ENCODE measurements at places on chromosomes 1 and 21.
A peak's percentile ranks its signal among the peaks of the same experiment; 100 is the strongest.

DNA sequence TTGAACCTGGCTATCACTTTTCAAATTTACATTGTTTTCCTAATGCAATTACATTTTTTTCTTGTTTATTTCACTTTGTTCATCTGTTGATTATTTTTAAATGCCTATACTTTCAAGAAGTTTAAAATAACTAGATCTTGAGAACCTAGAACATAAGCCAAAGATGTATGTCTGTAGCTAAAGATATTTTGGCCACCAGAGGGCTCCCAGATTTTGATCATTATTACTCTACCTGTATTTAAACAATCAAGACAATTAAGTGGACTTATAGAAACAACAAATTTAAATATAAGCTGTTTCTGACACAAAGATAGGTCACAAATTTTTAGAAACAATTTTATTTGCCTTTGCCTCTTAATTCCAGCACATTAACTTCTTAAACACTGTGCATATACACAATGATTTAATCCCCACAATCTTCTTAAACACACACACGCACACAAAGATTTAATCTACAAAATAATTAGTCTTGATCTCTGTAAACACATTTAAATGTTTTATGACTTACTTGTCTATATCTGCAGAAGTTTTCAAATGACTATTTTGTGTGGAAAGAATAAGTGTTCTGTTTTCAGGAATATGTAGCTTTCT, 380.0 kb downstream of the DSCAM start:
- no peak for DNase-seq
- no peaks in the 10 kb centered on the region for H3K36me3 ChIP-seq
- no peak overlapping the region for H3K4me3 ChIP-seq
- no peaks in the 10 kb centered on the region for H3K27me3 ChIP-seq

DNA sequence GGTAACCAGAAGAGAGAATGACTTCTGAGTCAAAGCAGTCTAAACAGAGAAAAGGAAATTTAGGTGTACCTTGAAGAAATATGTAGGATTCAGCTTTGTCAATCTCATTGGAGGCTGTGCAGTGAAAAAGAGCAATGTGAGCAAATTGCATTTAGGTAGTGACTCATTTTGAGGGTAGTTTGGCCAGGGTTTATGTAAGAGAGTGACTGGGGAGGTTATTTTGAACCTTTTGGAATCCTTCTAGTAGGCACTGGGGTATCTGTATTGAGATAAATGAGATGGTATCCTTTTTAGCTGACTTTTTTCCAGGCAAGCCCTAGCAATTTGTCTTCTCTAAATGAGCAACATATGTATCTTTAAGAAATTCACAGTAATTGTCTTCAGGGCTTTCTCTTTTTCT, 95.9 kb downstream of the DISP1 start:
- H3K27me3 ChIP-seq, result no peaks in the 10 kb centered on the region
- no peak for DNase-seq
- H3K36me3 ChIP-seq, result no peaks in the 10 kb centered on the region
- no peaks in the 10 kb centered on the region for H3K4me1 ChIP-seq

DNA sequence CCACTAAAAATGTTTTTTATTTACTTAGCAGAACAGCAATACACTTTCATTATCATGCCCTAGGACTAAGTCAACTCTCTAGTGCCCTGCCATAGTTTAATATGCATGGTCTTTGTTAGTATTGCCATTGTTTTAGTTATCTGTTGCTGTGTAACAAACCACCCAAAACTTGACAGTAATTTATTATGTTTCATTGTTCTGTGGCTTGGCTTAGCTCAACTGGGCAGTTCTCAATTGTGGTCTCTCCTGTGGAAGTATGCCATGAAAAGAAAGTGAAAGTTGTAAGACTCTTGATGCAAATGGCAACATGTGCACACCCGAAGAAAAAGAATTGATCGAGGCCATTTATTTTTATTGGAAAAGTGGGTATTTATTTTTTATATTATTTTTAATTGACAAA, 206.3 kb upstream of the KCTD3 start:
- H3K4me3 ChIP-seq, result no peak overlapping the region
- no peak overlapping the region for H3K27ac ChIP-seq
- H3K4me1 ChIP-seq, result no peaks in the 10 kb centered on the region

- peaks cover 3% of the 10 kb centered on the region for H3K27me3 ChIP-seq
- peaks cover 6% of the 10 kb centered on the region for H3K4me1 ChIP-seq
- no peak overlapping the region for H3K27ac ChIP-seq
- no peak for DNase-seq
- H3K4me3 ChIP-seq, result no peak overlapping the region
Measured at GRCh38 chr1:20699558-20699957, 18.2 kb downstream of the KIF17 start.

- H3K4me3 ChIP-seq, result no peak overlapping the region
- H3K27me3 ChIP-seq, result no peaks in the 10 kb centered on the region
- no peaks in the 10 kb centered on the region for H3K4me1 ChIP-seq
- DNase-seq, result no peak
- no peaks in the 10 kb centered on the region for H3K36me3 ChIP-seq
Measured at GRCh38 chr1:245842106-245842505, 665.0 kb downstream of the SMYD3 start.

DNA sequence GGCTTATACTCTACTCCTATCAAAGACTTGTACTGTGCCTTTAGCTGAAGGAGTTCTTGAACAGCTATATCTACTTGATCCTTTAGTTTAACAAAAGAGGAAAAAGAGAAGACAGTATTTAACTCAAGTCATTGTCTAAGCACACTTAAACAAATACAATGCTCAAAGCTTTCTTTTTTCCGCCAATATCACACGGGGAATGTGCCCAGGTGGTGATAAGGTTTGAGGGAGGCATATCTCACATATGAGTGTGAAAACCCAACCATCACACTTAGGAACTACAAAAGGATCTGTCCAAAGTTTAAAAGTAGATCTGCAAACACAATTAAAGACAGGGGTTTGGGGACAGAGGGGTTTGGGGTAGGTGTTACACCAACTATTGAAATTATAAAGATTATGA, 59.0 kb upstream of the SLC30A10 start:
- no peak overlapping the region for H3K4me3 ChIP-seq
- peaks cover 48% of the 10 kb centered on the region for H3K36me3 ChIP-seq
- H3K27me3 ChIP-seq, result no peaks in the 10 kb centered on the region

DNA sequence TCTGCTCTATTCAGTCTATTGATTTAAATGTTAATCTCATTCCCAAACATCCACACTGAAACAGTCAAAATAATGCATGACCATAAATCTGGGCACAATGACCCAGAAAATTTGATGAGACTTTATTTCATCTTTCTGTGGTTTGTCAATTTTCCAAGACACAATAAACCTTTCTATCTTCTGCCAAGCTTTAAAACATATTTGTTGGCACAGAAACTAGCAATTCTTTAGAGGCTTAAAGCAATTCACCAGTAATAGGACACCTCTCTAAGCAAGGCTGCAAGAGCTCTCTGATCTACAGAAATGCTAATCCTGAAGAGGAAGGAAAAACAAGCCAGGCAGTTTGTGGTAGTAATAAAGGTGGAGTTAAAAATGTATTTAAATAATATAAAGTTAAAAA, 113.7 kb downstream of the FCRL5 start:
- no peaks in the 10 kb centered on the region for H3K4me1 ChIP-seq
- H3K4me3 ChIP-seq, result no peak overlapping the region
- H3K27ac ChIP-seq, result no peak overlapping the region
- no peaks in the 10 kb centered on the region for H3K36me3 ChIP-seq
- no peak for DNase-seq
- peaks cover 7% of the 10 kb centered on the region for H3K27me3 ChIP-seq

- no peak for DNase-seq
- H3K4me1 ChIP-seq, result no peaks in the 10 kb centered on the region
- no peak overlapping the region for H3K27ac ChIP-seq
- no peak overlapping the region for H3K4me3 ChIP-seq
Measured at GRCh38 chr1:164937291-164937690, 378.3 kb downstream of the PBX1 start.

- H3K4me3 ChIP-seq, result no peak overlapping the region
- no peaks in the 10 kb centered on the region for H3K36me3 ChIP-seq
- peaks cover 17% of the 10 kb centered on the region for H3K27me3 ChIP-seq
- H3K4me1 ChIP-seq, result no peaks in the 10 kb centered on the region
- no peak overlapping the region for H3K27ac ChIP-seq
Measured at GRCh38 chr1:43123031-43123430, 49.1 kb downstream of the EBNA1BP2 start.

DNA sequence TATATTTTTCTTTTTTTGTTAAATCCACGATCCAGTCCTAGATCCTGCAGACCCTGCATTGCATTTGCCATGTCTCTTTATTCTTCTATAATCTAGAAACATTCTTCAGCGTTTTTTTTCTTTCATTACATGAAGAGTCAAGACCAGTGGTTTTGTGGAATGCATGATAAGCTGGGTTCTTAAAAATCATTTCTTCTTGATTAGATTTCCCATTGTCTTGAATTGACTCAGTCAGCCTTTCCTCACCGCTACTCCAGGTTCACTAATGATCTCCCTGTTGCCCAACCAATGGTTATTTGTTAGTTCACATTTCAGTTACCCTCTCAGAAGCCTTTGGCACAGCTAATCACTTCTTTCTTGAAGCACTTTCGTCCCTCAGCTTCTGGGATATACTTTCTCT, 25.2 kb downstream of the CHD1L start:
- H3K4me1 ChIP-seq, result no peaks in the 10 kb centered on the region
- H3K4me3 ChIP-seq, result no peak overlapping the region
- peaks cover 76% of the 10 kb centered on the region for H3K36me3 ChIP-seq
- no peak for DNase-seq

DNA sequence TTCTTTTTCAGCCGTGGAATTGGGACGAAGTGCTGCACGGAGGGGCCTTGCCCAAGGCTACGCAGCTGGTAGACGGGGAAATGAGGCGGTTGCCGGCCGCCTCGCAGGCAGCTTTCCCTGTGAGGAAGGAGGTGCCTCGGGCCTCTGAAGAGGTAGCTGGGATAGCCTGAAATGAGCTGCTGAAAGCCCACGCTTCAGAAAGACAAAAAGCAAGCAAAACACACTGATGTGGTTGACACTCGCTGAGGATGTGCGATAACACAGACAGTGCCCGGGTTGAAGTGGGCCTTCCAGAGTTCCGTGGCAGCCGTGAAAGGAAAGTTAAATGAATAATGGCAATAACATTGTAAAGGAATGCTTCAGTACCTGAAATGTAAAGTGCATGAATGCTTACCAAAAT, 47.2 kb downstream of the S1PR1 start:
- H3K4me3 ChIP-seq, result peak overlapping the region; percentile 47
- peaks cover 3% of the 10 kb centered on the region for H3K36me3 ChIP-seq
- H3K27me3 ChIP-seq, result no peaks in the 10 kb centered on the region
- peaks cover 73% of the 10 kb centered on the region for H3K4me1 ChIP-seq
- peak; percentile 15 for DNase-seq

- DNase-seq, result no peak
- H3K27me3 ChIP-seq, result no peaks in the 10 kb centered on the region
- no peaks in the 10 kb centered on the region for H3K4me1 ChIP-seq
- H3K4me3 ChIP-seq, result no peak overlapping the region
Measured at GRCh38 chr1:78464449-78464891, 26.3 kb upstream of the PTGFR start.

DNA sequence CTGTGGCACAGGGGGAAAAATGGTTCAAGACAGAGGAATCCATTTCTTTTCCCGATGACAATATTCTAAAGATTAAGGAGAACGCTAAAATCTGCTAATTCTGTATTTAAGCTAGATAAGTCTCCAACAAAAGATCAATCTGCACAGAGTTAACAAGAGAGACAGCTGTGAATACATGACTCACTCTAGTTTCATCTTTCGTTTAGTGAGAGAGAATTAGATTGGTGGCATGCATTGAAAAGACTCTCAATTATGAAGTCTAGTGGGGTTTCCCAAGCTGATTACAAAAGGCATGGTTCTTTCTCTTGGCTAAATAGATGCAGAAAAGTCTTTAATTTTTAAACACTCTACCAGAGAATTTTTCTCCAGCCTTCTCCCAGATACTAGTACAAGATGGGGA, 34.4 kb downstream of the CAPN9 start:
- no peak overlapping the region for H3K27ac ChIP-seq
- H3K36me3 ChIP-seq, result no peaks in the 10 kb centered on the region
- H3K27me3 ChIP-seq, result peaks cover 10% of the 10 kb centered on the region
- no peak for DNase-seq
- no peak overlapping the region for H3K4me3 ChIP-seq

- no peaks in the 10 kb centered on the region for H3K4me1 ChIP-seq
- no peaks in the 10 kb centered on the region for H3K36me3 ChIP-seq
- no peak for DNase-seq
Measured at GRCh38 chr1:87176087-87176486, 152.6 kb upstream of the LMO4 start.

DNA sequence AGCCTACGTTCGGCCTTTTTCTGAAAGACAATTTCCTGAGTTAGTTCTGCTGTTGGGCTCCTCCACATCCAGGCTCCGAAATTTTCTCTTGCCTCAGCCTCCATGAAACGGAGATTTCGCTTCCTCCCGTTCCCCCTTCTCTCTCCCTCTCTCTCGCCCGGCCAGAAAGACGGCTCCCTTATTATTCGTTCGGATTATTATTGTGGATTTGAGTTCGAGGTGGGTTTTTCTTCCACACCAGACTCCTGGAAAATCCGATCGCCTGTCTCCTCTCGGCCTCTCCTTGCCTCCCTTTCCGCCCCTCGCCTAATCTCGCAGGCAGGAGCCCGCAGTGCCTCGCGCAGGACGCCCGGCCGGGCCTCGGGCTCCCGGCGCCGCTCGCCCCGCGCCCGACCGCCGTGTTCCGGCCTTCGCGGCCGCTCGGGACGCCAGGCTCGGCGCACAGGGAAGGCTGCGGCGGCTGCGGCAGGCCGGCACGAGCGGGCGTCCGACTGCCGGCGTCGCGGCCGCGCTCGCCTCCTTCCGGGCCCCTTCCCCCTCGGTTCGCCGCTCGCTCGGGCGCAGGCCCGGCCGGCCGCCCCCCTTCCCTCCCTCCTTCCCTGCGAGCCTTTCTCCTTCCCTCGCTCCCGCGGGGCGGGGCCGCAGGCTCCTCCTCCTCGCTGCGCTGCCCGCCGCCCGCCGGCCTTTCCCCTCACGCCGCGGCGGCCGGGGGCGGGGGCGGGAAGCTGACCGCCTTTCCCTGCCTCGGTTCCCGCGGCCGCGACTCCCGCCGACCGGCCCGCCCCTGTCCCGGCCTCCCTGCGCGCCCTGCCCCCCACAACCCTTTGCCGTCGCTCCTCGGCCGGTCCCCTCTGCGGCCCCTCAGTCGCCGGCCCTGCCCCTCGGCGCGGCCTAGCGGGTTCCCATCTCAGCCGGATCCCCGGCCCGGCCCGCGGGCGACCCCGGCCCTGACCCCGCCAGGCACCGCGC, at the start of gene ARHGEF11:
ARHGEF11 (minus strand) TSS at position 493 of the 969 bp plus-strand sequence. CDS start 1,412 bp downstream, outside the sequence.
- DNase-seq, result peak; percentile 10
- H3K4me1 ChIP-seq, result peaks cover 6% of the 10 kb centered on the region
- H3K27ac ChIP-seq, result no peak within 1 kb of the TSS
- peaks cover 84% of the 10 kb centered on the region for H3K27me3 ChIP-seq
- no peaks in the 10 kb centered on the region for H3K36me3 ChIP-seq

GRCh38 chr1:209651138-209651587, 1.1 kb downstream of the LAMB3 start:
- H3K27ac ChIP-seq, result peak overlapping the region; percentile 83
- peak; percentile 65 for DNase-seq
